ENCODE measurements at places on chromosomes 13 and 19. TPM values are rescaled to one million over a fixed set of nuclear protein-coding genes. Genes with fewer than 3 reads are reported as not detected.

GRCh38 chr13:81683521-81683920 lies 1342.6 kb upstream of the SPRY2 start:
- H3K4me3 ChIP-seq = no peak overlapping the region
- H3K36me3 ChIP-seq = no peaks in the 10 kb centered on the region
- H3K27ac ChIP-seq = no peak overlapping the region
- no peaks in the 10 kb centered on the region for H3K4me1 ChIP-seq

GRCh38 chr19:41991025-41991424 lies 3.0 kb downstream of the ATP1A3 start:
- no peak overlapping the region for H3K4me3 ChIP-seq
- H3K4me1 ChIP-seq = peaks cover 14% of the 10 kb centered on the region
- no peaks in the 10 kb centered on the region for H3K36me3 ChIP-seq
- H3K27me3 ChIP-seq = peaks cover 56% of the 10 kb centered on the region
- DNase-seq = no peak
- H3K27ac ChIP-seq = no peak overlapping the region

DNA sequence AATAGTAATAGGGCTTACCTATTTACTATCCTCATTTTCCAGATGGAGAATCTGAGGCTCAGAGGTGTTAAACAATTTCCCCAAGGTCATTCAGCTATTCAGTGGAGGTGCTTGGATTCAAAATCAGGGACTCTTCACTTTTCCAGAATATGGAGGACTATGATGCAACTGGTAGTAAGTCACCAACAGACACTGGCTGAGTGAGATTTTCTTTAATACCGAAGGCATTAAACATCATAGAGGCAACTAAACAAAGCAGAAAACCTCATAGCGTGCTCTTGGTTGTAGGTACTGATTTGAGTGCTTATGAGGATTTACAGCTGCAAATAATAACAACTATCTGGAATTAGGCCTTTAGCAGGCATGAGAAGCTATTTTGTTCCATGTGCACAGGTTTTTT lies 134.4 kb downstream of the DLEU7 start:
- DNase-seq = no peak
- H3K4me3 ChIP-seq = no peak overlapping the region
- no peak overlapping the region for H3K27ac ChIP-seq
- no peaks in the 10 kb centered on the region for H3K36me3 ChIP-seq
- no peaks in the 10 kb centered on the region for H3K27me3 ChIP-seq

Gene ZNF85
- total RNA-seq = 3.6 TPM
